NCI-H446 (cell line): ENCODE measurements at places on chromosomes 6 and 20.

- DNase-seq, result no peak
Observed at GRCh38 chr6:55953335-55953734, 77.9 kb upstream of the BMP5 start.

GRCh38 chr20:7505835-7506221, 434.4 kb downstream of the HAO1 start:
- no peak for DNase-seq

DNA sequence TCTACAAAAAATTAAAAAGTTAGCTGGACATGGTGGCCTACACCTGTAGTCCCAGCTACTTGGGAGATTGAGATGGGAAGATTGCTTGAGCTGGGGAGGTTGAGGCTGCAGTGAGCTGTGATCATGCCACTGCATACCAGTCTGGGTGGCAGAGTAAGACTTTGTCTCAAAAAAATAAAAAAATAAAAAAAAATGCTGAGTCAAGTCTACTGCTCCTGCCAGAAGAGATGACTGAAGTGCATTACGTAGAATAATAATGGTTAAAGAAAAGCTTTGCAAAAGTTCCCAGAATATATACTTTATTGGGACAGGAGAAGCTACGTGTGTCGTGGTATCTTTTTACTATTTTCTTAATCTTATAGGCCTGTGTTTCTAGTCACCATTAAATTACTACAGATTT, 125.3 kb downstream of the SLC16A10 start:
- DNase-seq, result no peak

DNA sequence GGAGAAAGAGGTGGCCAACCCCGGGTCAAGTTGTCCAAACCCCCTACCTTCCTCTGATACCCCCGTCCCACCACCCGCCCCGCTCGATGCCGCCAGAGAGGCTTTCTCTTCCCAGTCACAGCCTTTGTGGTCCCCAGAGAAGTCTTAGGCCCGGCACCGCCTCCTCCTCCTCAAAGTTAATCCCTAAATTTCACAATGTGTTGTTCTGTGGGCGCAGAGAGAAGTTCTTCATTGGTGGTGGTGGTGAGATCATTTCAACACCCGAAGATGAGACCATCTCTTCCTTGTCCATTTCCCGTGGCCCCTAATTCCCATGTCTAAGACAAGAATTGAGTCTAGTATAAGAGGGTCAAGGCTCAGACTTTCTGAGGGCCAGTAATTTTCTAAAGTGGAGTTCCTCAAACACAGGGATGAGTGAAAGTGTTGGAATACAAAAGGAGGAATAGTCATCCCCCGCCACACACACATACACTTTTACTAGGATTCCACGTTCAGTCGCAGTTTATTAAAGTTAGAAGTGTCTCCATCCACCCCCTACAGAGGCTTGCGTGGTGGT, 10.4 kb downstream of the TRIM31 start:
- no peak for DNase-seq

- DNase-seq, result no peak
Observed at GRCh38 chr20:47355489-47356219, 845 bp downstream of the ZMYND8 start.

GRCh38 chr6:107330168-107330567, 129.2 kb downstream of the PDSS2 start:
- no peak for DNase-seq

GRCh38 chr6:135329851-135330803, 149.0 kb downstream of the MYB start:
- no peak for DNase-seq

GRCh38 chr20:5220321-5221060, 93.7 kb downstream of the CDS2 start:
- DNase-seq, result no peak

- no peak for DNase-seq
Observed at GRCh38 chr6:160979061-160979708, 12.4 kb upstream of the MAP3K4 start.

DNA sequence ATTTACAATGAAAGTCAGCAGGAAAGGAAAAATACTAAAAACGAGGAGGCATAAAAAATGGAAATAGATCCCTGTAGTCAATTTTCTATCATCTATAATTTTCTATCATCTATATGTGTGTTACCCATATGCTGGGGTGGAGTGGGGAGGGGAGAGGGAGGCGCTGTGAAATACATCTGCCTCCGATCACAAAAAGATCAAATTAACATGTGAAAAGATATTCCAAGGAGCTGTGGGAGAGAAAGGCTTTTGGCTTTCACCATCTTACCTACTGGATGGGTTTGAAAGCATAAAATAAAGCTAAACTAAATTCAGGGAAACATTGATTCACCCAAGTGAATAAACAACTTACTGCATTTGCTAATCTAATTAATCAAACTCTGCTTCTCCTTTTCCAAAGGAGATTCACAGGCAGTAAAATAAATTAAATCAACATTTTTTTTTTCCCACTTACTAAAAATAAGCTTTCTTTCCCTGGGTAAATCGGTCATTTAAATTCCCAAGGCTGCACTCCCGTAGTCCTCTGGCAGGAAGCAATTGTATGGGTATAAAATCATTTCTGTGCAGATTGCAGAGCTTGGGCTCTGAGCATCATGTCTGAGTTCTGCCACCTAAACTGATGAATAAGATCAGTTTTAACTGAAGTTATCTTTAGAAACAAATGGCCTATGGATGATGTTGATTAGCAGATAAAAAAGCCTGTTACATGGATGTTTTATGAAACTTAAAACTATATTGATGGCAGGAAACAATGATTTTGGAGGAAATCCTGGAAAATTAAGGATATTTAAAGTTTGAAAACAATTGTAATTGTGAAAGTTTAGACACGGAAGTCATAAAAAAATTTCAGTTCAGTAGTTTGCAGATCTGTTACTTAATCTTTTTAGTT, 147.9 kb downstream of the SOX4 start:
- no peak for DNase-seq

GRCh38 chr6:169529931-169530751, 171.7 kb downstream of the WDR27 start:
- no peak for DNase-seq

- DNase-seq, result no peak
Observed at GRCh38 chr6:106537662-106538061, 91.6 kb downstream of the RTN4IP1 start.

- DNase-seq, result no peak
Observed at GRCh38 chr20:2918096-2919049, 45.1 kb downstream of the PTPRA start.

- DNase-seq, result no peak
Observed at GRCh38 chr20:46709459-46710152, at the start of gene SLC2A10. Gene SLC2A10, plus strand, starts transcription at chr20:46709649. Its CDS starts 88 bp downstream, at chr20:46709737.
